Uterine smooth muscle cell (primary cell): ENCODE measurements at places on chromosomes 12 and 14. TPM values are rescaled to one million over a fixed set of nuclear protein-coding genes. Genes with fewer than 3 reads are reported as not detected.

Gene TMEM119
- 61.6 and 95.1 TPM in 2 replicates for total RNA-seq

Gene TNFAIP2
- 29.4 and 42.9 TPM in 2 replicates for total RNA-seq

Gene GPD1
- 0.25 TPM in 1 of 2 replicates, not detected in the other for total RNA-seq

Gene NRXN3
- total RNA-seq = 0.22 and 0.62 TPM in 2 replicates

Gene RFX4
- total RNA-seq = not detected in 2 replicates

Gene FAM161B
- total RNA-seq = 3.4 and 4.0 TPM in 2 replicates

Gene AP5M1
- total RNA-seq = 16.5 and 20.7 TPM in 2 replicates

Gene ZDHHC22
- total RNA-seq = not detected in 2 replicates

Gene HOXC4
- total RNA-seq = not detected in 2 replicates

Gene ATP6V1D
- 133 and 147 TPM in 2 replicates for total RNA-seq

Gene TSHR
- not detected in 2 replicates for total RNA-seq

Gene IRAK3
- 2.0 and 2.4 TPM in 2 replicates for total RNA-seq

Gene RERGL
- not detected in 2 replicates for total RNA-seq

Gene PPP4R3A
- 74.7 and 77.1 TPM in 2 replicates for total RNA-seq

Gene OTUB2
- total RNA-seq = 1.00 and 2.4 TPM in 2 replicates

Gene SLC39A2
- 0.22 TPM in 1 of 2 replicates, not detected in the other for total RNA-seq

Gene PTCSC3
- total RNA-seq = not detected in 2 replicates

Gene SERPINA10
- under 0.01 TPM in 1 of 2 replicates, not detected in the other for total RNA-seq

Gene ETV6
- total RNA-seq = 1.5 and 3.0 TPM in 2 replicates

Gene RPGRIP1
- under 0.01 TPM in 1 of 2 replicates, not detected in the other for total RNA-seq

Gene PLEK2
- 8.7 and 38.8 TPM in 2 replicates for total RNA-seq

Gene SEL1L
- total RNA-seq = 122 and 288 TPM in 2 replicates

Gene EXOC3L4
- total RNA-seq = 0.50 TPM in 1 of 2 replicates, not detected in the other

Gene PTGER2
- 17.5 and 22.9 TPM in 2 replicates for total RNA-seq

Gene STYX
- 16.6 and 17.5 TPM in 2 replicates for total RNA-seq

Gene GALNT4
- total RNA-seq = 18.2 and 21.6 TPM in 2 replicates

Gene SPIC
- total RNA-seq = not detected in 2 replicates

Gene SLCO1B3
- not detected in 2 replicates for total RNA-seq

Gene MIP
- not detected in 2 replicates for total RNA-seq

Gene GEMIN2
- total RNA-seq = 19.1 and 30.9 TPM in 2 replicates

Gene RGS6
- total RNA-seq = not detected in 2 replicates

Gene HEATR5A
- 46.1 and 65.2 TPM in 2 replicates for total RNA-seq

Gene CLEC1A
- not detected in 2 replicates for total RNA-seq

Gene RD3L
- total RNA-seq = not detected in 2 replicates

Gene KRT73
- not detected in 2 replicates for total RNA-seq

Gene CCDC184
- 0.22 and 0.25 TPM in 2 replicates for total RNA-seq

Gene SLC17A8
- 0.12 TPM in 1 of 2 replicates, not detected in the other for total RNA-seq

Gene NUDT14
- 7.9 and 21.4 TPM in 2 replicates for total RNA-seq

Gene LRTM2
- total RNA-seq = not detected in 2 replicates

Gene TWF1
- 177 and 216 TPM in 2 replicates for total RNA-seq

Gene BDKRB2
- 43.4 and 74.1 TPM in 2 replicates for total RNA-seq

Gene PKP2
- 0.12 TPM in 1 of 2 replicates, not detected in the other for total RNA-seq

Gene ASIC1
- 0.66 and 3.6 TPM in 2 replicates for total RNA-seq

Gene GPRC5A
- total RNA-seq = 15.6 and 25.2 TPM in 2 replicates

Gene CHURC1
- 44.2 and 83.7 TPM in 2 replicates for total RNA-seq

Gene LBHD2
- not detected in 2 replicates for total RNA-seq

Gene ARPC3
- total RNA-seq = 244 and 247 TPM in 2 replicates

Gene POTEM
- not detected in 2 replicates for total RNA-seq

Gene RPL10L
- not detected in 2 replicates for total RNA-seq

Gene ACOT4
- 0.22 and 1.00 TPM in 2 replicates for total RNA-seq

Gene GARIN6
- not detected in 2 replicates for total RNA-seq

Gene NKX2-1
- not detected in 2 replicates for total RNA-seq

Gene NPAS3
- 1.4 and 3.9 TPM in 2 replicates for total RNA-seq

Gene RERG
- not detected in 2 replicates for total RNA-seq
